ENCODE measurements at places on chromosomes 7 and 10.

- peak; percentile 9 for DNase-seq
These were observed 985 bp upstream of the ETV1 start for GRCh38 chr7:13990319-13990983.

GRCh38 chr10:24722131-24722675 lies 1.5 kb downstream of the ARHGAP21 start:
- DNase-seq: no peak

- DNase-seq: no peak
These were observed 7.3 kb downstream of the IL2RA start for GRCh38 chr10:6054884-6055283.

DNA sequence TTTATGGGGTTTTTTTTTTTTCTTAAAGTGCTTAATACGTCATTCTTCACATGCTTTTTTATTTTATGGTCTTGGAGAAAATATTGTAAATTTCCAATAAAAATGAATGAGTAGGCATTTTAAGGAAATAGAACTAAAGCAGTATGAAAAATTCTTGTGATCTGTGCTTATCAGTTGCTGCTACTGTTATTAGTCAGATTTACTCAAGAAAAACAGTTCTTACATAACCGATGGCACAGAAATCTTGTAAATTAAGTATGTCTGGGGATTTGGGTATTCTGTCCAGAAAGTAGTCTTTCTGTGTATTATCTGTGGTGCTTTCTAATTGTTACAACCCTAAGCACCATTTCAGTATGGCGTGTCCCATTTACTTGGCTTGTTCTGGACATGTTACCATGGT lies 64.7 kb downstream of the LRGUK start:
- DNase-seq: no peak

GRCh38 chr7:43538404-43538771 lies 44.5 kb upstream of the STK17A start:
- no peak for DNase-seq

DNA sequence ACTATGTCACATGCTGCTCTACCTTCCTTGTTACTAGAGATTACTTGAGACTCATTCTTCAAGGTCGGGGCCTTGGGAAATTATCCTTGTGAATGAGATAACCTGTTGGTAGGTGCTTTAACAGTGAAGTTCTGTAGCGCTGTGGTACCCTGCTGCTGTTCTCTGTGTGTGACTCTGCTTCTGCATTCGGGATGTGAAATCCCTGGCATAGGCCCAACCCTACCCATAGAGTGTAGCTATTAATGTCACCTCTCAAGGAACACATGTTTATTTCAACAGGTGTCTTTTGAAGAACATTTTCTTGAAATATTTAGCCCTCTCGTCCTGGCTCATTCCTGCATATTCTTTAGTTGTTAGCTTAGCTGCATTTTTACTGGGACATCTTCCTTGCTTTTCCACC lies 41.8 kb upstream of the TMEM236 start:
- DNase-seq: no peak

- DNase-seq: no peak
These were observed 5.2 kb downstream of the EPDR1 start for GRCh38 chr7:37925620-37926019.

DNA sequence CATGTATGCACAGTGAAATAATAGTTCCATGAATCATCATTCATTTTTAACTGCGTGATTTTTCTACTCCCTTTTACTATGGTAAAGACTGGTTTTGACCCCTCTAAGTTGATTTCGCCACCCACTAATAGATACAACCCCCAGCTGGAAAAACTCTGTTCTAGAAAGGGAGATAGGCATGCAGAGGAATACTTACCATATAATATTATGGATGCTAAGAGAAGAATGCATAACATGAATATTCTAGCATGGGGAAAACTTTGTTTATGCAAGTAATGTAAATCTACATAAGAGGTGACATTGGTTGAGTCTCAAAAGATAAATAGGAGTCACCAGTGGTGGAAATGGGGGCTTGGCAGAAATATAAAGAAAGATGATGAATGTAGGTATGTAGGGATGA lies 97.3 kb upstream of the MBL2 start:
- DNase-seq: no peak

DNA sequence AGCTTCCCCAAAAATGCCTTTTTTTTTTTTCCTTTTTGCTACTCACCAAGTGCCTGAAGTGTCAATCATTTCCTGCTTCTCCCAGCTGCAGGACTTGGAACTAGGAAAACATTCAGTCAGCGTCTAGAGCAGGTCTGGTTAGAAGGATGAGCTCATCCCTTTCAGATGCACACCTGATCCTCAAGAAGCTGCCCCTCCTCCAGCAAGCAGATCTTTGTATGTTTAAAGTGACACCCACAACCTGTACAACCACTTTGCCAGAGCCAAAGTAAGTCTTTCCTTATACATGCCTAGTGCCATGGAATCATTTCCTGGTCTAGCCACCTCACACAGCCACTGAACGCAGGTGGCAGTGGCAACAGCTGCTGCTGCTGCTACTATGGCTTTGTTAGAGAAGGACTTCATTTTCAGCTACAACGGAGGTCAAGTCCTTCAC lies 10.4 kb upstream of the USP54 start:
- no peak for DNase-seq

GRCh38 chr7:91551377-91552175 lies 287.3 kb downstream of the FZD1 start:
- DNase-seq: no peak

DNA sequence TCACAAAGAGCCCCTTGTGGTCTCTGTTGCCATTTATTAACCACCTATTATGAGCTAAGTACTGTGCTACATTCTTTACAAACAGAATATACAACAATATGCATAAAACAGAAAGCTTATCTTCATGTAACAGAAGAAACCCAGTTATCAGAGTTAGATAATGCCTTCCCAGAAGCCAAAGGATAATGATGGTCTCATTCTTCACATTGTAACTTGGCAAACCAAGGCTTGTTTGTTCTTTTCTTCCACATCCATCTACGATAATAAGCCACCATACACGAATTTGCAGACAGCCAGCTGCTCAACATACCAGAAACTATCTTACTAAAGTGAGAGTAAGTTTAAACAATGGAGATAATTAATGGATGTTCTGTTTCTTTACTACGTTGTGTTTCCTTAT lies 127.6 kb downstream of the NEBL start:
- DNase-seq: no peak

Data from activated effector memory CD4-positive, alpha-beta T cell treated with Interleukin-2 at 50 U/mL for 16 hours (primary cell).